HAP-1 (cell line): ENCODE measurements at places on chromosomes 12 and 14.

- DNase-seq: no peak
These were observed 540.1 kb upstream of the MIS18BP1 start for GRCh38 chr14:45793081-45793480.

- DNase-seq: no peak
These were observed 14.9 kb downstream of the TRMT61A start for GRCh38 chr14:103543721-103544387.

- no peak for DNase-seq
These were observed 24.2 kb downstream of the SLC25A29 start for GRCh38 chr14:100282083-100282350.

DNA sequence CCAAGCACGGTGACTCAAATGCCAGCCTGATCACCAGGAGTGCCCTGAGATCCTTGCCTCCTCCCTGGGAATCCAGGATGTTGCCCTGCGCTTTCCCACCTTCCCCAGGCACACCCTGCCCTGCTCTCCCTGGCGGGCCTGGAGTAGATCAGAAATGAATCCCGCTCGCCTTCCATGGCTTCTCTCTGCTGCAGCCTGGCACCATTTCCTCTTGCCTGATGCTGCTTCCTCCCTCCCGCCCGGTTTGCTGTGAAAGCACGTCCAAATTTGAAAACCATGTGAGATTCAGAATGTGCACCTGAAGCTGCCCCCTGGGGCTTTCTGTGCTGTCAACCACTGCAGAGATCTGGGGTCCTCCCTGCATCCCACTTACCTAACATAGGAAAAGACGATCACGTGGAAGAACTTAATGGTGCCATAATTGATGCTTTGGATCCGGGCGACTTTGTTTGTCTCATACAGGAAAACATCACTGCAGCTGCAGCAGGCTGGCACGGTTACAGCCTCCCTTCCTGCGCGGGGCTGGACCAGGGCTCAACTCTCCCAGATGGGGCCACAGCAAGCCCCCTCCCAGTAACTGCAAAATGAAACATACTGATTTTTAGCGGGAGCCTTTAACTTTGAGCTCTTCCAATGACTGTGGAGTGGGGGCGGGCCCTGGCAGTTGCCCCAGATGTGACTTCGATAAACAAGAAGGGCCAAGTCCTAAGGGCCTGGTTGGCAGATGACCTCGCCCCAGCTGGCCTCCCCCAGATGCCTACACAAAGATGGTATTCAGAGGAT lies 24.9 kb upstream of the C12orf76 start:
- no peak for DNase-seq

- DNase-seq: no peak
These were observed 21.3 kb downstream of the POU6F1 start for GRCh38 chr12:51196547-51196946.

DNA sequence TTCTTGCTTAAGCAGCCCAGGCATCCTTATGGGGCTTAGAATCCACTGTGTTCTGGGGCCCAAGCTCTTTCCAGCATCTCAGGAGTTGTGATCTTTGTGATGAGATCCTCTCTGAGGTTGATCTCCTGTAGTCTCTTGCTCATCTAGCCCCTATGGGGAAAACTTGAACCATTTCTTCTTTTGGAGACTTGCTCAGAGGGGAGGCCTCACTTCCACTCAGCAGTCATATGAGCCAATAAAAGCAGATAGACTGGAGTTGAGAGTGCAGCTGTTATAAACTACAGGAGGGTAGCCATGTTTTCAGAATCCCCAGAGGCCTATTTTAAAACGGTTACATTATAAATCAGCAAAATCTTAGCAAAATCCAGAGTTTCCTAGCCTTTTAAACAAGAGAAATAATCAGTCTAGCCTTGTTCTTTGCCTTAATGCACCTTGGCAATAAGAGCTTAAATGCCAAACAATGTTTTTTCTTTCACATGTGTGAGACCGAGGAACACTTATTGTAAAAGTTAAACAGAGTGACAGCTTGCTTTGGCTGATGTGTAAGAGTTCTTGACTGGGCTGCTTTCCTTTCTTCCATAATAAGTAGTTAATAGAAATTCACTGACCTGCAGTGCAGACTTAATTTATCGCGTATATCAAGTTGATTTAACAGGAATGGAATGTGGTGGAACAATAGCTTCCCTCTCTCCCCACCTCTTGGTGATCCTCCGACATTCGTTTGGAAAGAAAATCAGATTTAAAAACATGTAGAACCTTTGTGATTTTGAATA lies 168.3 kb downstream of the NEDD1 start:
- no peak for DNase-seq

DNA sequence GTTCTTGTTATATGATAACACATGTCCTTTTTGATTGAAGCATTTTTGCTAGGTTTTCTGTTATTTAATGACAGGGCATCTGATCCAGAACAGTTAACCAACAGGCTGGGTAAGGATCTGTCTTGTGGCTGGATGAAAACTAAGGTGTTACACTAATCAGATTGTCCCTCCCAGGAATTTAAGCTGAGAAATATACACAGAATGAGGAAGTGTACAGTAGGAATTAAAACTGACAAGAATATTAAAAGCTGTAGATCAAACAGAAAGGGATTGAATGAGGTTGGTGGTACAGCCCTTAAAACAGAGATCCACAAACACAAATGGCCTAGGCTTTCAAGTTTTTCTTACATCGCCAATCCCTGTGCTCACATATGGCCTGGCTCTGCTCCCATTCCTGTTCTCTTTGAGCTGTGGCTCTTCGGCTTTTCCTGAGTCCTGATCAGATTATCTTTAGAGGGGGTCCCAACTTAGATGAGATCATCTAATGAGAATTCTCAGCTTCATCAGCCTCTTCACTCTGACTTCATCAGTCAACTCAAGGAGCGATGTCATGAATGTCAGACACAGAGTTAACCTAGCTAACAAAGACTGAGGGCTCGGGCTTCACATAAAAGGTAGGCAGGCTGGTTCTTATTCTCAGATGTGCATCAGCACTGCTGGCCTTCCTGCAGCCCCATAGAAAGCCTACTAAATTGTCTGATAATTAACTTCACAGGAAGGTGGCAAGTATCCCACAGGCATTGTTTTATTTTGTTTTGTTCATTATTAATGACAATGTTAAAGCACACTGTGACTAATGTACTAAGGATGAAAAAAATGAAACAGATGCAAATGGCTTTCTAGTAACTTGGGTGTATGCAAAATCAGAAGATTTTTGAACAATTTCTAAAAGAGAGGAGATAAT lies 11.4 kb downstream of the PYGL start:
- no peak for DNase-seq

DNA sequence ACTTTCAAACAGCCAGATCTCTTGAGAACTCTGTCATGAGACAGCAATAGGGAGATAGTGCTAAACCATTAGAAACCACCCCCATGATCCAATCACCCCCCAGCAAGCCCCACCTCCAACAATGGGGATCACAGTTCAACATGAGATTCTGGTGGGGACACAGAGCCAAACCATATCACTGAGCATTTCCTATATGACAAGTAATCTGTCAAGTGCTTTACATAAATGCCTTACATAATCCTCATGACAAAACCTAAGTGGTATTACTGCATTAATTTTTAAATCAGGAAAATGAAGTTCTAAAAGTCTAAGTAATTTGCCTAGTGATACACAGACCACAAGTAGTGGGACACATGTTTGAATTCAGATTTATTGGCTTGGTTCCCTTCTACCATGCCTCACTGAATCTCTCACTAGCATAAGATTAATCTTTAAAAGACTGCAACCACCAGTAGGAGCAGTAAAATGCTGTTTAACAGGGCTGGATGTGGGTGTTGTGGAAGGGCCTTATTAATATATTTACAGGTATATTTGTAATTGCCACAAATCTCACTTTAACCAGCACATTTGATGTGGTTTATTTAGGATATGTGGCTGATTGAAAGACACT lies 323.1 kb upstream of the FBXO33 start:
- DNase-seq: no peak

GRCh38 chr14:70350078-70350477 lies 9.4 kb downstream of the COX16 start:
- DNase-seq: no peak

GRCh38 chr14:34971801-34972200 lies 11.0 kb upstream of the SRP54 start:
- DNase-seq: no peak

GRCh38 chr12:31308116-31308515 lies 17.8 kb downstream of the SINHCAF start:
- DNase-seq: no peak

- DNase-seq: no peak
These were observed 24.5 kb downstream of the GPRC5D start for GRCh38 chr12:12927211-12928079.

GRCh38 chr12:18139989-18140596 lies 50.1 kb upstream of the RERGL start:
- peak; percentile 49 for DNase-seq

DNA sequence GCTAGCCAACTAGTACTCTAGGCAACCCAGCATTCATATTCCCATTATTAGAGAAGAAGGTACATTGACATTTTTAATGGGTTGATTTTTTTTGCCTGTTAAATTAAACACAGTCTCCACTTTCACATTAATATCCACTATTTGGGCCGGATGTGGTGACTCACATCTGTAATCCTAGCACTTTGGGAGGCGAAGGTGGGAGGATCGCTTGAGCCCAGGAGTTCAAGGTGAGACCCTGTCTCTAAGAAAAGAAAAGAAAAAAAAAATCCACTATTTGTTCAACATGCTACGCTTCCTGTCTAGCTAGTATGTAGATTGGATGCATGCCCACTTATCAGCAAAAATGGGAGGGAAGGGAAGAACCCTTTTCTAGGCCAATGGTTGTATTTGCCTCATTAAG lies 7.1 kb upstream of the CRADD start:
- no peak for DNase-seq

GRCh38 chr12:108401964-108402363 lies 62.9 kb upstream of the CMKLR1 start:
- DNase-seq: no peak

DNA sequence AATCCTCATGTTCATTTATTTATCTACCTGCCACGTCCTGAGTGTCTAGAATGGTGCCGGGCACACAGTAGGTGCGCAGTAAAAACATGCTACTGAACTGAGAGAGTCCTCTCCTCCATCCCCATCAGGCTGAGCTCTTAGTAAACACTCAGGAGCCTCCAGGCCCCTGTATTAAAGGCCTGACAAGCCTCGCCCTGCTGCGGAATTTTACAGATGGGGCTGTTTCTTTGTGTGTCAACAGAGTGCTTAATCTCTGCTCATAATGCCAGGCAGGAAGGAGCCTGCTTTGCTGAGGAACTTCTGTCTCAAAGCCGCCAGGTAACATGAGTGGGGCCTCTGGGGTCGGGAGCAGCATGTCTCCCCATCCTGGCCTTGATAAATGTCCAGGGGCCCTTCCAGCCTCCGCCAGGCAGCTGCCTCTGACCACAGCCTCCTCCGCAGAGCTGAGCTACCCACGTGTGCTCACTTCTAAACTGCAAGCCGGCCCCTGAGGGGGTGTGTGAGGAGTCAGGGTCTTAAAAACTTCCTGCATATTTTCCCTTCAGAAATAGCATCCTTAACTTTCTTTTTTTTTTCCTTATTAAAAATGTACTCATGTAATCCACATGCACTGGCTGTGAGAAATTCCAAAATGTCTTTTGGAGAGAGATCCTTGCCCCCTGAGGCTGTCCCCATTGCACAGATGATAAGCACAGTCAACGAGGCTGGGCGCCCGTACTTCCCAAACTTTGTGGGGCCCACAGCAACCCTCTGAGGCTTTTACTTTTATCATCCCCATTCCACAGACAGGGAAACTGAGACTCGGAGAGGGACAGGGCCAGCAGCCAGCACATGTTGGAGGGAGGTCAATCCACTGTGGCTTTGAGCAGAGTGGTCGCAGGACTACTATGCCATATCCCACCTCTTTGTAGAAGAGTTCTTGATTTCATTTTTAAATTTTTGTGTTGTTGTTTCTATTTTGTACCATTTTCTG lies 116.0 kb upstream of the NCOR2 start:
- DNase-seq: peak; percentile 78

DNA sequence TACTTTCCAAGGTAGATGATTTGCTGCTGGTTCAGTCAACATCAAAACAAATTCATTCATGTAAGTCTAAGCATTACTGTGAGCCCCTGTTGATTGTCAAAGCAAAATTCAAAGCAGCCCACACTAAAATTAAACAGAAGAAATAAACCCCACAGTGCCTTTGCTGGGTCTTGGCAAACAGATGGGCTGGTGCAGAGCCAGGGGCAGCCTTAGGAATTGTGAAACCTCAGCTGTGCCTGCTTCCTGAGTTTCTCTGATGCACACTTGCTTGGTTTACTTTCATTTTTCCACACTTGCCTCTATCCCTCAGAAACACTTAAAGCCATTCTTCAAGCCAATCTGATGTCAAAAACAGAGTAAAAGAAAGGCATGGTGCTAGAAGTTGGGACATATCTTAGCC lies 6.6 kb upstream of the PLEKHG7 start:
- DNase-seq: no peak

- DNase-seq: no peak
These were observed 11.6 kb downstream of the HVCN1 start for GRCh38 chr12:110677206-110677911.

GRCh38 chr12:111211910-111212757 lies 156.8 kb downstream of the PHETA1 start:
- peak; percentile 68 for DNase-seq

GRCh38 chr12:80269803-80270552 lies 170.6 kb downstream of the OTOGL start:
- peak; percentile 27 for DNase-seq

GRCh38 chr12:124296295-124296915 lies 1.5 kb downstream of the RFLNA start:
- DNase-seq: no peak

DNA sequence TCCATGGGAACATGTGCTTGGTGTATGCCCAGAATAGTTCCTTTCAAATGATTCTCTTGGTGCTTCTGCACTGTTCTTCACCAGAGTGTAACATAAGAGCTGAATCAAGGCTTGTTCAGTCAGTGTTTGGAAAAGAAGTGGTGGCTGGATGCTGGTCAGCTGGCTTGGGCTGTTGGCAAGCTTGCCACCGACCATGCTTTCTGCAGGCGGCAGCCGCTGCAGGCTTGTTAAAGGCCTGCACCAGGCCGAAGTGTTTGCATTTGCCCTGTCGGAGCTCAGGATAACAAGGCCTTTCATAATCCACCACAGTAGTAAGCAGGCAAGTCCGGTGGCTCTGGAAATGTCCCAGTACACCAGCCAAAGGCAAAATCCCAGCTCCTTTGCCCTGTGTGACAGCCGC lies 26.9 kb downstream of the DAAM1 start:
- DNase-seq: no peak

DNA sequence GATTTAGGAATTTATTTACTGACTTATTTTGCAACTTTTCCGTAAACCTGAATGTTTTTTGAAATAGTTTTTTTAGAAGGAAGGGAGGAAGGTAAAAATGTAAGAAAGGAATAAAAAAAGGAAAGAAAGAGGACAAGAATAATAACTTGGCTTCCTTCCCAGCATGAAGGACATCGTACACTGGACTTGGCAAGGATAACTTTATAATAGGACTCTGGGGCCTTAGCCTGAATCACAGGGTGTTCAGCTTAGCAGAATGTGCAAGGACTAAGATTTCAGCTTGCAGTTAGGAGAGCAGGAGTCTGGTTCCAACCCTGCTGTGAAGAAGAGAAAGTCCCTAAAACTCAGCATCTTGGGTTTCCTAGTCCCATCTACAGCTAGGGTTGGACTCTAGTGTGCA lies 1053.3 kb downstream of the VRK1 start:
- DNase-seq: no peak

- no peak for DNase-seq
These were observed 202.8 kb downstream of the ANO2 start for GRCh38 chr12:5742258-5742657.

- DNase-seq: no peak
These were observed 1.5 kb upstream of the WNT10B start for GRCh38 chr12:48972952-48973483.

GRCh38 chr12:115636546-115636945 lies 640.9 kb downstream of the MED13L start:
- DNase-seq: no peak

- DNase-seq: no peak
These were observed 912.4 kb downstream of the VRK1 start for GRCh38 chr14:97709552-97709951.
